Fibroblast of skin of left biceps (primary cell): ENCODE measurements at places on chromosomes 4 and X.
A peak's percentile ranks its signal among the peaks of the same experiment; 100 is the strongest.

GRCh38 chrX:136347706-136348105 is 46.9 kb downstream of the ADGRG4 start:
- DNase-seq, result no peak

GRCh38 chr4:152500800-152501434 is 35.0 kb downstream of the FBXW7 start:
- DNase-seq, result peak; percentile 62

GRCh38 chr4:109675181-109675580 is 28.1 kb downstream of the CASP6 start:
- no peak for DNase-seq

- no peak for DNase-seq
Measured at GRCh38 chrX:106481341-106481740, 130.4 kb upstream of the RADX start.

GRCh38 chr4:2803624-2804448 is 11.0 kb downstream of the SH3BP2 start:
- DNase-seq, result no peak

DNA sequence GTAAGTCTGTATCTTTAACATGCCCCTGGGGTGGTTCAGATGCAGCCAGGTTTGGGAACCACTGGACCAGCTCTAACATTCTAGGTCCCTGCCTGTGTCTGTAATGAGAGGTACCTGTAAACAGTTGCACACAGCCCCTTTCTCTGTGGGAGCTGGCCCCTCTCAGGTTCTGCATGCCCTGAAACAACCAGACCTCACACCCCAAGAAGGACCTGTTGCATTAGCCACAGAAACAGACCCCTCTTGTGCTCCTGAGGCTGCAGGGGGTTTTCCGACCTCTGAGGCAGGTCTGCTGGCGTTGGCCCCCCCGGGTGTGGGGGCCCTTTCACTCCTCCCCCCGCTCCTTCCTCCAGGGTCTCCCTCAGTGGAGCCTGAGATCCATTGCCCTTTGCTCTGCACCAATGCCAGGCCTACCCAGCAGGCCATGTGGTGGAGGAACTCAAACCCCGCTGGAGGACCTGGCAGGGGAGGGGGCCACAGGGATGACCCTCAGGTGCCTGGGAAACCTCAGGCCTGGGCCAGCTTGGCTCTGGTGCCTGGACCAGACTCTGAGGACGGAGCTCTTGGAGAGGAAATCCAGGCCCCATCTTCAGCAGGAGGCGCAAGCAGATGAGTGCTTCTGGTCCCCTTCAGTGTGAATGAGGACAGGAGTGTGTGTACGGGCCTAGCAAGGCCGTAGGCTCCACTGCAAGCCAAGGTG is 61.4 kb upstream of the PJA1 start:
- no peak for DNase-seq

DNA sequence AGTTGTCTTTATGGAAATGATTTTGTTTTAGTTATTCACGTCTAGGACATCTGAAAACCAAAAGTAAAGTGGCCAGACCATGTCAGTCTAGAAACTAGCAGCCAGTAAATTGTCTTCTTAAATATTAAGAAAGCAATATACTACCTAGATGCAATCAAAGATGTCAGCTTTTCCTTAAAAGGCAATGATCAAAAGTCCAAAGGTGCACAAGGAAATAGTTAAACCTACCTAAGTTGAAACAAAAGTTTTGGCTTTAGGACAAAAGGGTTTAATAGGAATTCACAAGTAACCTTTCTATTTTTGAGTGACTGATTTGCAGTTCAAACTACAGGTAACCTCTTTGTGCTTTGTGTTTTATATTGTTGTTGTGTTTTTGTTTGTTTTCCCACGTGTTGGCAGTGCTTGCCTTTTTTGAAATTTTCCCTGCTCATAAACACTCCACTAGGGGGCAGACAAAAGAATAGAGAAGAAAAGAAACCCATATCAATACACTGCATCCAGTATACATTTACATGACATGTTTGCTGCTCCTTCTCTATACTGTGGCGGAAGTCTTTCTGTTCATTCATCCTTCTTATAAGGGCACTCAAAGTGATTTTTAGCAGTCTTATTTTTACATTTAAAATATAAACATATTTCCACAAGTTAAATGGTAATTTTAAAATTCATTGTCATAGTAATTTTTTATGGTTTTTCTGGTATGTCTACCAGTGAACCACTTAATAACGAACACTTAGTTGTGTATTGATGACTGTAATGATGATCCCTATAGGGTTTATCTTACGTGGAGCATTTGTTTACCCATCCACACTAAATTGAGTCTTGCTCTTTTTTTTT is 62.7 kb downstream of the GAB1 start:
- DNase-seq, result no peak

DNA sequence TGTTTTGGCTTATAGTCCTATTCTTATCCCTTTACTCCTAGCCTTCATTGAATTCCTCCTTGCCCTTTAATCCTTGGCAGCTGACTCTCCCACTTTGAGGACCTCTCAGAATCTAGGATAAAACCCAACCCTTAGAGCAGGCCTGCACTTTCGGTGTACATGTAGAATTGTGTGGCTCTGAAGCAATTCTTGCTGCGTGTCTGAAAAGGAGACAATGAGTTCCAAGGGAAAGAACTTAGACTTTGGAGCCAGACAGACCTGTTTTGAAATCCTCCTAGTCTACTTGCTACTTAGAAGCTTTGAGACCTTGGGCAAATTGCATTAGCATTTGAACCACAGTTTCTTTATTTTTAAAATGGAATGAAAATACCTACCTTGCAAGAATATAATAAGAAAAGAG is 175.2 kb downstream of the BEND2 start:
- DNase-seq, result no peak
